ENCODE measurements at places on chromosomes 7 and 10.
A peak's percentile ranks its signal among the peaks of the same experiment; 100 is the strongest.

GRCh38 chr7:145331522-145331921 is 495.7 kb upstream of the TPK1 start:
- no peak for DNase-seq

DNA sequence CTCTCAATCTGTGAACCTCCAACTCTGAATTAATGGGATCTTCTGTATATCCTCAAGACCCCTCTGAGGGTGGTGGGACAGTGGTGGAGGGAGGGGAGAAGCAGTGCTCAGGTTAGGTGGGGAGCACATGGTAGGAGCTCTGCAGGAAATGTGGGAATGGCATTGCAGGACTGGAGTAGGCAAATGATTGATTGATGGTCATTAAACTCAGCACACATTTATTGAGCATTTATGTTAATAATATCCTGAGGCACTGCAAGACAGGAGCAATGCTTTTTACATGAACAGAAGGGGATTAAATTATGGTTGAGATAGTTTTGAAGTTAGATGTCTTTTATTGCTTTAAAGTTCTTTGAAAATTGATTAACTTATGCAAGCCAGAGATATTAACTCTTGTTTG is 14.1 kb downstream of the BMPER start:
- no peak for DNase-seq

- DNase-seq = no peak
Measured at GRCh38 chr7:115474137-115474536, 552.2 kb downstream of the MDFIC start.

- DNase-seq = no peak
Measured at GRCh38 chr7:8594115-8594514, 160.7 kb downstream of the NXPH1 start.

DNA sequence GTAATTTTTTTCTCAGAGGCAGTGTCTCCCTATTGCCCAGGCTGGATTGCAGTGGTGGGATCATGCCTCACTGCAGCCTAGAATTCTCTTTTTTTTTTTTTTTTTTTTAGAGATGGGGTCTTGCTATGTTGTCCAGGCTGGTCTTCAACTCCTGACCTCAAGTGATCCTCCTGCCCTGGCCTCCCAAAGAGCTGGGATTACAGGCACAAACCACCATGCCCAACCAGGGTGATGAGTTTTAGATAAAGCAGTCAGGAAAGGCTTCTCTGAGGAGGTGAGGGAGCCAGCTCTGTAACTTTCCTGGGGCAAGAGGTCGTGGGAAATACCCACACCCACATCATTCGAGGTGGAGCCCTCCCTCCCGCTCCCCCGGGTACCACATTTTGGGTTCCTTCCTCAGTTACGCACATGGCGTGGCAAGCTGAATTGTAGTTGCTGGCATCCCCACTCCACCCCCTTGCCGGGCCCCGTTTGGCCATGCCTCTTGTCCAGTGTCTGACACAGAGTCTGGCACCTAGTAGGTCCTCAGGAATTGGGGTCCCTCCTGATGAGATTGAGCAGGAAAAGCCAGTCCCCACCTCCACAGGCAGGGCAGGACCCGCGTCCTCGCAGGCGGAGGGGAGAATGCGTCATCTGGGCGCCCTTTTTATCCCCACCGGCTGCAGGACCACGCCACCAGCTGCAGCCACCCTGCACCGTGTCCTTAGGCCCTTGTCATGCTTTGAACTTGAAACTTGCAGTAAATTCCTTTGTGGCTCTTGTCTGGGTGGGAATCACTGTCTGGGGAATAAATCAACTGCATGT is 43.4 kb downstream of the CLIP2 start:
- no peak for DNase-seq

GRCh38 chr7:100415448-100415847 is 13.1 kb downstream of the ZCWPW1 start:
- DNase-seq = no peak

GRCh38 chr7:38105874-38106483 is 72.1 kb upstream of the STARD3NL start:
- DNase-seq = no peak

- no peak for DNase-seq
Measured at GRCh38 chr10:98020254-98020653, 10.2 kb downstream of the CRTAC1 start.

- no peak for DNase-seq
Measured at GRCh38 chr10:90418869-90419652, 438.8 kb downstream of the HTR7 start.

DNA sequence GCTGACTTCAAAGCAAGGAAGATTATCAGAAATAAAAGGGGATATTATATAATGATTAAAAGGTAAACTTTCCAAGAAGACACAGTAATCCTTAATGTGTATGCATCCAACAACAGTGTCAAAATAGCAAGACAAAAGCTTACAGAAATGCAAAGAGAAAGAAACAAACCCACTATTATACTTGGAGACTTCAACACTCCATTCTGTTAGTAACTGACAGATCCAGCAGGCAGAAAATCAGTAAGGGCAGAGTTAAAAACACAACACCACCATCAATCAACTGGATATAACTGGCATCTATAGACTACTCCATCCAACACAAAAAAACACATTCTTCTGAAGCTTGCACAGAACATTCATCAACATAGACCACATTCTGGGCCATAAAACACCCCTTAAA is 103.8 kb downstream of the OR13A1 start:
- DNase-seq = no peak

- no peak for DNase-seq
Measured at GRCh38 chr7:68729371-68729770, 868.9 kb upstream of the AUTS2 start.

GRCh38 chr7:121302214-121302745 is 26.5 kb upstream of the WNT16 start:
- DNase-seq = no peak

DNA sequence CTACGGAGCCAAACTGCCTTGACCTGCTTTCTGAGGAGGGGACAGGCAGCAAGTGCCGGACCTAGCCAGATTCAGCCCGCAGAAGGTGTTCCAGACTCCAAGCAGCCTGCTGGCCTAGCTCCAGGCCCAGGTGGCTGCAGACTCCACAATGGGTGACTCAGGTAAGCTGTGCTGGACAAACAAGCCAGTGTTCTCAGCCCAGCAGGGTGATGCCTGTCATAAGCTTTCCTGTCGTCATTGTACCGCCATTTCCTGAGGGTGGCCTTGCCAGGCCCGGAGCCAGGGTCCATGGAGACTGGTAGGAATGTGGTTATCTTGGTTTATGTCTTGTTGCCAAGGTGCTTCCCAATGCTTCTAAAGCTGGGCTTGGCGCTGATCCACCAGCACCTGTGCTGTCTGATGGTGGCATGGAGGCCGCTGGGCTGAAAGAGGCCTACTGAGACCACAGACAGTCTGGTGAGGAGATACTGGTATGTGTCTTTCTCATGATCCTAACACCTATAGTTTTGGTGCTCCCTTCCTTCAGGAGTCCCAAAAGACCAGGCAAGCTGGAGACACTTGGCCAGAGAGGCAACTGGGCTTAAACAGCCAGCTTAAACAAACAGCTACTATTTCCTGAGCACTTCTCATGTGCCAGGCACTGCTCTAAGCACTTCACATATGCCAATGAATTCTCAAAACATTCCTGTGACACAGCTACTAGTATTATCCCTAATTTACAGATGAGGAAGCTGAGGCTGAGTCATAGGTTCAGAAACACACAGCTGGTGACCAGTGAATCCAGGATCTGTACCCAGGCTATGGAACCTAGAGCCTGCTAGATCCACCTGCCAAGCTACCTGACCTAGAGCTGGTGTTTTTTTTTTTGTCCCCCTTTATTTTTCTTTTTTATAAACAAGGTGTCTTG is 42.0 kb downstream of the ZC3HC1 start:
- no peak for DNase-seq

DNA sequence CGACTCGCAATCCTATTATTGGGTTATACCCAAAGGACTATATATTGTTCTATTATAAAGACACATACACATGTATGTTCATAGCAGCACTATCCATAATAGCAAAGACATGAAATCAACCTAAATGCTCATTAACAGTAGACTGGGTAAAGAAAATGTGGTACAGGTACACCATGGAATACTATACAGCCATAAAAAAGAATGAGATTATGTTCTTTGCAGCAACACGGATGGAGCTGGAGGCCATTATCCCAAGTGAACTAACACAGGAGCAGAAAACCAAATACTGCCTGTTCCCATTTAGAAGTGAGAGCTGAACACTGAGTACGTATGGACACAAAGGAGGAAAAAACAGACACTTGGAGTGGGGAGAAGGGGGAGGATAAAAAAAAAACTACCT is 536.8 kb upstream of the DPP6 start:
- no peak for DNase-seq

DNA sequence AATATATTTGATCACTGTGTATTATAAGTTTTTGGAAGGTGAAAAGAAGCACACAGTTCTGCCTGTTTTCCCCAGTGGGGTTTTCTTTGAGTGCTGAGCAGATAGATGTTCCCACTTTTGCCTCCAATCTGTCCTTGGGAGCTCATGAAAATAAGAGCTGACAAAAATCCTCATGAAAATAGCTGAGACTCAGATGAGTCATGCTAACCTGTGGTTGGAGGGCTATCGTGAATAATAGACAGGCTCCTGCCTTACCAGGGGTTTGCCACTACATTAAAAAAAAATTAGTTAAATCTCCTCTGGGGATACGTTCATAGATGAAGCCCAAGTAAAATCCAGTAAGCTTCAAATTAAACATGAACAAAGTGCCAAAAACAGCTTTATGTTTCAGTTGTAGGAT is 10.9 kb upstream of the AOAH start:
- DNase-seq = no peak

GRCh38 chr10:90746829-90747228 is 111.0 kb downstream of the HTR7 start:
- no peak for DNase-seq

DNA sequence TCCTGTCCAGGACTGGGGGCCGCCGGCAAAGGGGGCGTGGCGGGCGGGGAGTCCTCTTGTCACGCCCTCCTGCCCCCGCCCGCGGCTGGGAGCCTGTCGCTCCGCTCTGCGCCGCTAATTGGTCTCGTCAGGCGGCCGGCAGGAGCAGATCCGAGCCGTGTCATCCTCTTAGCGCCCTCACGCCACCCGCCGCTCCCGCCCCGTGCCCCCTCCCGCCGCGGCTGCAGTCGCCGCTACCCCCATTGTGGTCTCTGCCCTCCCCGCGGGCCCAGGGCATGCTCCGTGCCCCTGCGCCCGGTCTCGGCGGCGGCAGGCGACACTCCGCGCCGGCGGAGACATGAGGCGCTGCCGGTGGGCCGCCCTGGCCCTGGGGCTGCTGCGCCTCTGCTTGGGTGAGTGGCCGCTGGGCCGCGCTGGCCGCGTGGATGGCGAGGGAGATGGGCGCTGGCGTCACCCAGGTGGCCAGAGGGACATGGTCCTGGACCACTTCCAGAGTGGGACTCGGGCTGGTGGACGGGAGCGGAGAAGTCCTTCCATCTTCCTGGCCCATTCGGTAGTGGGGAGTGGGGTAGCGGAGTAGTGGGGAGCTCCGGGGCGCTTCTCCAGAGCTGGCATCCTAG is at the start of gene CDHR1:
Gene CDHR1, plus strand, starts transcription at position 114 of the 620 bp plus-strand sequence. Its CDS starts 224 bp downstream, at position 338.
- no peak for DNase-seq

- no peak for DNase-seq
Measured at GRCh38 chr10:103828107-103828506, 27.3 kb downstream of the SH3PXD2A start.

GRCh38 chr7:14258441-14258840 is 269.0 kb upstream of the ETV1 start:
- no peak for DNase-seq

GRCh38 chr10:119614686-119615085 is 17.9 kb upstream of the TIAL1 start:
- no peak for DNase-seq

GRCh38 chr10:132006966-132007365 is 25.2 kb upstream of the BNIP3 start:
- no peak for DNase-seq

DNA sequence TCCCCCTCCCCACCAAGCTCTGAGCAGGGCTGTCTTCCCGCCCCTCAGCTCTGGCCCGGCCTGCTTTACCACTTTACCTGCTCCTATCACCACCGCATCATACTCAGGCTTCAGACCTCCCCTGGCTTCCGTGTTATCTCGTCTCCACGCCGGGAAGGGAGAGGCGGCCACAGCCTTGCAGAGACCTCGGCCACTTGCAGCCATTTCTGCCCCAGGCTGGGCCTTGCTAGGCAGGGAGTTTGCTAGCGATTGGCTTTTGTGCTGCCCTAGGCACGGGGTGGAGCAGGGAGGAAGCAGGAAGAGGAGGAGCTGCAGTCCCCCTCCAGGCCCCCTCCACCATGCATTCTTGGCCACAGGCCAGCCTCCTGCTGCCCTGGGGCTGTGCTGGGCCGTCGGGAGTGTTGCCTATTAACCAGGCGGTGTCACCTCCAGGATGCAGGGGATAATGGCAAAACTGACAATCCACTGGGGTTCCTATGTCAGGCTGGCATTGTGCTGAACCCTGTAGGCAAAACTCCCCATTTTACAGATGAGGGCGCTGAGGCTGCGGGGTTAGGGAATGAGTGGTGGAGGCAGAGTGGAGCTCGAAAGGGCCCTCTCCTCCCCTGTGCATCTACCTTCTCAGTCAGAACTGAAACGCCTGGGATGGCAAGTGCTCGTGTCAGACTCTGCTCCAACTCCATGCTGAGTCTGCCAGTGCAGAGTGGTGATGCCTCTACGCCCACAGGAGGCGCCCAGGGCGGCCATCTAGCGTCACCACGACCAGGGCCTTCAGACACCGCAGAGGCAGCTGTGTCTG is at the start of gene PYROXD2:
Gene PYROXD2, minus strand, starts transcription at position 251 of the 799 bp plus-strand sequence. Its CDS starts 47 bp downstream, at position 204.
- peak; percentile 86 for DNase-seq

DNA sequence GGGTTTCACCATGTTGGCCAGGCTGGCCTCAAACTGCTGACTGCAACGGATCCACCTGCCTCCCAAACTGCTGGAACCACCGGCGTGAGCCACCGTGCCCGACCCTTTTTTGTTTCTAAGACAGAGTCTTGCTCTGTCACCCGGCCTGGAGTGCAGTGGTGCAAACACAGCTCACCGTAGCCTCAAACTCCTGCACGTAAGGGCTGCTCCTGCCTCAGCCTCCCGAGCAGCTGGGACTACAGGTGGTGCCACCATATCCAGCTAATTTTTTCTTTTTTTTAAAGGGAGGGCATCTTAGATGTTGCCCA is 36.4 kb downstream of the ADAP1 start:
- DNase-seq = no peak

GRCh38 chr7:71414490-71414889 is 282.5 kb downstream of the GALNT17 start:
- DNase-seq = no peak

GRCh38 chr10:110401401-110402076 is 96.2 kb upstream of the DUSP5 start:
- DNase-seq = no peak

DNA sequence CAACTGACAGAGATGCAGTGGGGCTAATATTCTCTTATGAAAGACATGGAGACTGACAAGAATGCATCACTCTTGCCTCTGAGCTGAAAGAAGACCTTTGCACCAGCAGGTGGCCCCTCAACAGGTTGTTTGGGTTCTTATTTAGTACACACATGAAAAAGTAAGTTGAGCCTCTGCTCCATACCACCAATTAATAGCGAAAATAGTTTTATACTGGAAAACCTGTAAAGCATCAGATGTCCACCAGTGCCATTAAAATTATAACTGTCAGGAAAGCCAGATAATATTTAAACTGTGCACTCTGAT is 26.3 kb upstream of the FAM13C start:
- DNase-seq = no peak
